ENCODE measurements at places on chromosomes 3 and 15.

DNA sequence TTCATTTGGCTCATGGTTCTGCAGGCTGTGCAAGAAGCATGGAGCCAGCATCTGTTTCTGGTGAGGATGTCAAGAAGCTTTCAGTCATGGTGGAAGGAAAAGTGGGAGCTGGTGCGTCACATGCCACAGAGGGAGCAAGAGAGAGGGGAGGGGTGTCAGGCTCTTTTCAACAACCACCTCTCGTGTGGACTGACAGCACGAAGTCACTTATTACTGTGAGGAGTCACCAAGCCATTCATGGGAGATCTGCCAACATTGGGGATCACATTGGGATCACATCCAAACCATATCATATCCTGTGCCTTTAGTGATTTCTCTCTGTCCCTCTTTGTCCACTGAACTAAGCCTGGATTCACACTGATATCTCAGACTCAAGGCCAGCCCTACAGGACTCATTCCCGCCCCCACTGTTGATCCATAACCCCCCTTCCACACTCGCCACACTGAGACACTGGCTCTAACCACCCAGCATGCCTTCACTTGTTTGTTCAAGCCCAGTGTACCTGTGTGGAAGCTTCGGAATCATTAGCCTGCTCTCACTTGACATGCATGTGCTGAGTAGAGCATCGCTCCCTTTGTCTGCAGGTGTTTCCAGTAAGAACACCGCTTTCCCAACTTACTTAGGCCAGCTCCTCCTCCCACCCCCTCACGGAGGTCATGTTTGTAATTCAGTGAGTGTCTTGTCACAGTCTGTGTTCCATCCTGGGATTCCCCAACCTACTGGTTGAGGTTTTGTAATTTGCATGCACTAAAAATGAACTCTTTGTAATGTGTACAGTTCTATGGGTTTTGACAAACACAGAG is 132.2 kb downstream of the KLF13 start:
- no peak for DNase-seq

DNA sequence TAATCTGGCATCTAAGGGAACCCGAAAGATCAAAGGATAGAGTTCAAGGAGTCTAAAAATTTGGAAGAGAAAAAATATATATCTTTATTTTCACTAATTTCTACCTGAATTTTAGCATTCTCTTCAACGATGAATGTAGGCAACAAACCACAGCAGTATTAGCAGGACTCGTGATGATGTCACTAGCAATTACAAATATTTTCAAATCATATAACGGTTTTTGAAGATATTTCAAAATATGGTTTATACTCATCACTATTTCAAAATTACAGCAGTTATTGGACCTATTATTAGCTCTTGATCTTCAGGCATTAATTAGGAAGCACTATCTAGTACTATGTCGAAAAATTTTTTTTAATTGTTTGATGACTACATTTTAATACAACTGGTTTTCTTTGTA is 27.0 kb upstream of the ANKDD1A start:
- DNase-seq: no peak

DNA sequence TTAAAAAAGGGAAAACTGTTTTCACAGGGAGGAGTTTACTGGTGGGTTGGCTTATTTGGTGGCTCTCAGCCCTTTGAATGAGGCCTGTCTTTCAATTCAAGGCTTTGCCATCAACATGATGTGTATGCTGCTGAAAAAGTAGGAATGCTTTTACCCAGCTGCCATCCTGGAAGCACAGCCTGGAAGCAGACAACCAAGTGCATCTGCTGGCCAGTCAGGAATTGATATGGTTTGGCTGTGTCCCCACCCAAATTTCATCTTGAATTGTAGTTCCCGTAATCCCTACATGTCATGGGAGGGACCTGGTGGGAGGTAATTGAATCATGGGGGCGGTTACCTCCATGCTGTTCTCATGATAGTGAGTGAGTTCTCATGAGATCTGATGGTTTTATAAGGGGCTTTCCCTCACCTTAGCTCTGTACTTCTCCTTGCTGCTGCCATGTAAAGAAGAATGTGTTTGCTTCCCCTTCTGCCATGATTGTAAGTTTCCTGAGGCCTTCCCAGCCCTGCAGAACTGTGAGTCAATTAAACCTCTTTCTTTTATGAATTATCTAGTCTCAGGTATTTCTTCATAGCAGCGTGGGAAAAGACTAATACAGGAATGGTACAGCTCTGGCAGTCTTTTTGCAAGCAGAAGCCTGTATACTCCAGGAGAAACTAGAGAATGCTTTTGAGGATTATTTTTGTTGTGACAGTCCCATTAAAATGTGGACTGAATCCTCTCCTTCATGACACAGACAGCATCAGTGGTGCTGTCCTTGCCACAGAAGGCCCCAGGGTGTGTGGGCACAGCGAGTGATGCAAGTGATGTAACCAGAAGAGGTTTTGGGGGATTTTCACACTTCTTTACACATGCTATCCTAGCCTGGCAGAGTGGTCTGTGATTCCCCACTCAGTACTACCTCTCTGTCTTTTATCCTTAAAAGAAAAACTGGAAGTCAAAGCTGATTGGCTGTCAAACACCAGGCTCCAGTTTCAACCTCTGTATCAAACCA is 20.0 kb downstream of the PLCL2 start:
- DNase-seq: no peak

GRCh38 chr3:121152573-121152972 is 244.6 kb downstream of the STXBP5L start:
- no peak for DNase-seq

GRCh38 chr3:177318559-177318958 is 121.3 kb upstream of the TBL1XR1 start:
- no peak for DNase-seq

- DNase-seq: no peak
These were observed 955.3 kb downstream of the EPHA3 start for GRCh38 chr3:90062631-90063200.

- DNase-seq: no peak
These were observed 835.3 kb upstream of the CFAP20DC start for GRCh38 chr3:59885101-59885500.

DNA sequence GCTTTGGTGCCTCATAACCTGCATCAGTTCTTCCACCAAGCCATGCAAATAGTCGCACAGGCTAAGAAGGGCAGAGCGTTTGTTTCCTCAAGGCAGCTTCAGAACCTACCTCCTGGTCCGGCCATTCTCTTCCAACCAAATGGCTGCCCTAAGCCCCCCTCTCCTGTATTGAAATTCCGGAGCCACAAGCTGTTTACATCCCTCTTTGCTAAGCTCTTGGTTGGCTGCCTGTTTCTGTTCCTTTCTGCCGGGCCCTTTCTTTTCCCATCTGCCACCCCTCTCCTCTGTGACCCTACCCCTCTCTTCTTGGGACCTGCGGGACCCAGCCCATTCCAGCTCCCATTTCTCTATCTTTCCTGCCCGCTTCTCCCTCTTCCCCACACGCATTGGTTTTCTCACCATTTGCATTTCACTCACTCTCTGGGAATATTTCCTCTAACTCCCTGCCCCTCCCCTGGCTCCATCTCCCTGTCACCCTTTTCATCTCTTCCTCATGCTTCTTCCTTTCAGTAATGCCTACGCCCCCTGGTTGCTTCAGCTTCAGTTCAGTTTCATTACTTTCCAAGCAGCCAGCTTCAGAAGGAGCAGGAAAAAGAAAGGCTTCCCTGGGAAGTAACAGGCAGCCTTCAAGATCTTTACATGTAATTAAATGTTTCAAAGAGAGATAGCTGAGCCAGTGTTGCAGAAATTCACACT is 113.5 kb downstream of the RAB11A start:
- DNase-seq: no peak

GRCh38 chr3:52249683-52250082 is 4.1 kb downstream of the PPM1M start:
- DNase-seq: no peak

DNA sequence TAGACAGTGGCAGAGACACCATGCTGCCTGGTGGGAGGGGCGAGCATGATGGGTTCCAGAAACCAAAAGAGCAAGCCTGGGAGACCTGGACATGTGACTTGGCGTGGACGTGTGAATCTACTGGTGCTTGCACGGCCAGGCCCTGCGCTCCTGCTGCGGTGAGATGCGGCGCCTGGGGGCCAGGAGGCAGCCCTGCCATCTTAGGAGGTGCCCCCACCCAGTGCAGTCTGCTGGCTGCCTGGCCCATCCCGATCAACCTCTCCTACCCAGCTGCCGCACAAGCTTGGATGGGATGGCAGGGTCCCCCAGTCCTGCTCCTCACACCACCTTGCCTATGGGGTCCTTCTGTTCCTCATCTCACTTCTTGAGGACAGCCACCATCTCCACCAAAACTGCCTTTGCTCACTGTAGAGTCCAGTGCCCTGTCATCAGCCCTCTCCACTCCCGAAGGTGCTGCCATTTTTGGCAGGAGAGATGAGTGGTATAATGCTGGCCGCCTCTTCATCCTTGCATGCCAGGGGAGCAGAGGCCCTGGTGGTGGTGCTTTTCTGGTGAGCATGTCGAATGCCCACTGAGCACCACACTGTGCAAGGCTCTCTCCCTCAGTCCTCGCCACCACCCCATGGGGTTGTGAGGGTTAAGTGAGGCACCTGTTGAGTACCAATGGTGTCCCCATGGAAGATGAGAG is 3.1 kb upstream of the ABTB1 start:
- DNase-seq: no peak

- DNase-seq: no peak
These were observed 882 bp downstream of the CADM2 start for GRCh38 chr3:84959470-84960271.
